ENCODE measurements at places on chromosomes 12 and 14.

DNA sequence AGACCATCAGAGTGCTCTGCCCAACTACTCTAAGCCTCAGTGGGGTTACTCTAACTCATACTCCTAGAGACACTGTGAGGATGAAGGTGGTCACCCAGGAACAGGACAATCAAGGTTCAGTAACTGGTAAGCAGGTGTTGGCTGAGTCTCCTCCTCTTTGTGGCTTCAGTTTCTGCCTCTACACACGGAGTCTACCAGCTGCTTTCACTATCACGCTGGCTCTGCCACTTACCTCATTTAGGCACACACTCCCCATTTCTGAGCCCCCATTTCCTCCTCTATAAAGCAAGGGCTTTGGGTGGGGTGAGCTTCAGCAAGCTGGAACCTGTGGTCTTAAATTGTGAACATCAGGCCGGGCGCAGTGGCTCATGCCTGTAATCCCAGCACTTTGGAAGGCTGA is 7.3 kb upstream of the TCHP start:
- DNase-seq = no peak

DNA sequence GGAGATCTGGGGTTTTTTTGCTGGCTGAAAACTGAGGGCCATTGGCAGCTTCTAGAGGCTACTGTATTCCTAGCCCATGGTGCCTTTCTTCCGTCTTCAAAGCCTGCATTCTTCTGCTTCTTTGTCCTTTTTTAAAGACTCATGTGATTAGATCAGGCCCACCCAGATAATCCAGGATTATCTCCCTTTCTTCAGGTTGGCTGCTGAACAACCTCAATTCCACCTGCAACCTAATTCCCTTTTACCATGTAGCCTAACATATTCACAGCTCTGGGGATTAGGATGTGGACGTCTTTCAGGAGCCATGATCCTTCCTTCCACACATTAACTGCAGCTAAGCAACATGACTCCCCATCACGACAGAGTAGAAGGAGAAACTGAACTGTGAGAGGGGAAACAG is 985.5 kb downstream of the DIO2 start:
- DNase-seq = no peak

- DNase-seq = no peak
Measured at GRCh38 chr14:76767681-76768656, 6.7 kb downstream of the VASH1 start.

DNA sequence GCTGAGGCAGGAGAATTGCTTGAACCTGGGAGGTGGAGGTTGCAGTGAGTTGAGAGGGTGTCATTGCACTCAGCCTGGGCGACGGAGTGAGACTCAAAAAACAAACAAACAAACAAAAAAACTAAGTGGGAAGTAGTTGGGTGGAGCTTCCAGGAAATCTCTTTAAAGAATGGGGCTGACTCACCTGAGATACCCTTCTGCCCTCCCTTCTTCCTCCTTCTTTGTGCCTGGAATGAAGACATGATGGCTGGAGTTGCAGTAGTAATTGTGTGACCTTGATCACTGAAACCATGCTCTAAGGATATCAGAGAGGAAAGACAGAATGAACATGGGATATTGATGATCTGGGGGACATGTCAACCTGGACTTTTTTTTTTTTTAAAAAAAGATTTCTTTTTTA is 87.6 kb upstream of the MED13L start:
- no peak for DNase-seq

DNA sequence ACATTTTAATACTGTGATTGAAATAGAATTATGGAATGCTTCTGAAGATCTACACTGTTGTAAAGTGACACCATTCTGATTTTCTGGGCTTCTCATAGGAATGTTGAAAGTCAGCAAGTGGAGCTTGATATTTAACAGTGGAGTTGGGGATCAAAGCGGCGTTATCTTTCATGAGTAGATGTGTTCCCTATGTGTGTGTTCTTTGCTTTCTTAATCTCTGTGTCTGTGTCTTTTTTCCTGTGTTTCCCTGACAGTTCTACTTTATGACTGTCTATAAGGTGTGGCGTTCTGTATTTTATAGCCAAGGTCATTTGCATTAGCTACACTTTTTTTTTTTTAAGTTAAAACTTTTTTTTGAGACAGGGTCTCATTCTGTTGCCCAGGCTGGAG is 24.7 kb downstream of the SYNE2 start:
- DNase-seq = no peak

DNA sequence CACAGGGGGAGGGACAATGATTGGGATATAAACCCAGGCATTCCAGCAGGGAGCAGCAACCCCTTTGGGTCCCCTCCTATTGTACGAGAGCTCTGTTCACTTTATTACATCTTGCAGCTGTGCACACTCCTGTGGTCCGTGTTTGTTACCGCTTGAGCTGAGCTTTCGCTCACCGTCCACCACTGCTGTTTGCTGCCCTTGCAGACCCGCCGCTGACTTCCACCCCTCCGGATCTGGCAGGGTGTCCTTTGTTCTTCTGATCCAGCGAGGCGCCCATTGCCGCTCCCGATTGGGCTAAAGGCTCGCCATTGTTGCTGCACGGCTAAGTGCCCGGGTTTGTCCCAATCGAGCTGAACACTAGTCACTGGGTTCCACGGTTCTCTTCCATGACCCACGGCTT is 64.1 kb downstream of the E2F7 start:
- DNase-seq = no peak

GRCh38 chr14:95257521-95257920 is 62.2 kb downstream of the CLMN start:
- no peak for DNase-seq

GRCh38 chr14:99042381-99043266 is 229.4 kb downstream of the BCL11B start:
- DNase-seq = no peak

Data from NCI-H2081 treated with DMSO at 0.1 percent for 48 hours (cell line).